Iris pigment epithelial cell (primary cell): ENCODE measurements at places on chromosomes 6 and 20.
A peak's percentile ranks its signal among the peaks of the same experiment; 100 is the strongest.

DNA sequence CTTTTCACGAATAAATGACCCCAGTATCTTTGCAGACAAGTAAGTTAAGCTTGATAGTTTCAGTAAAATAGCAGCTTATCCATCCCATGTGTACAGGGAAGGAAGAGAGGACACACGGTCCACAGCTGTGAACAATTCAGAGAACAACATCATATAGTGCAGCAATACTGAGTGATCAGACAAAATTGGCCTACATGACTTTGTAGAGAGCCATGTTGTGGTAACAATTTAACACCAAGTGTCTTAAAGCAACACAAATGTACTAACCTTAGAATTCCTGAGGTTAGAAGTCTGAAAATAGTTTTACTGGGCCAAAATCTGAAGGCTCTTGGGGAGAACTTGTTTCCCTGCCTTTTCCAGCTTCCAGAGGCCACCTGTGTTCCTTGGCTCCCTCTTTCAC, 12.5 kb downstream of the FAM184A start:
- DNase-seq = no peak

DNA sequence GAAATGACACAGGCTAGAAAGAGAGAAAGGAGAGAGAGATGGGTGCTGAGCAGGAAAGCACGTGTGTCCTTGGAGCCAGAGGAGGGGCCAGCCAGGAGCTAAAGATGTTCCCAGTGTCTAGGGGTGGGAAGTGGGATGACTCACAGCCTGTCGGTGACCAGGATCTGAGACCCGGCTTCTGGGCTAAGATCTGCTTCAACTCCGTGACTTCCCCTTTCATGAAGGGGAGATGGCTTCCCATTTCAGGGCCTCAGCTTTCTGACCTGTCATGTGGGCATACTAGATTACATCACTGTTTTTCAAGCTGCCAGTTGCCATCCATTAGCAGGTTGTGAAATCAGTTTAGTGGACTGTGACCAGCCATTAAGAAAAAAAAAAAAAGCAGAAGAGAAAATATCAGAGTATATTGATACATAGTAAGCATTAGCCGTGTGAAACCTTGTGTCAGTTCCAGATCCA, 5.4 kb downstream of the TGM3 start:
- peak; percentile 9 for DNase-seq

GRCh38 chr20:9578594-9578993, 64.2 kb downstream of the LAMP5 start:
- DNase-seq = no peak

DNA sequence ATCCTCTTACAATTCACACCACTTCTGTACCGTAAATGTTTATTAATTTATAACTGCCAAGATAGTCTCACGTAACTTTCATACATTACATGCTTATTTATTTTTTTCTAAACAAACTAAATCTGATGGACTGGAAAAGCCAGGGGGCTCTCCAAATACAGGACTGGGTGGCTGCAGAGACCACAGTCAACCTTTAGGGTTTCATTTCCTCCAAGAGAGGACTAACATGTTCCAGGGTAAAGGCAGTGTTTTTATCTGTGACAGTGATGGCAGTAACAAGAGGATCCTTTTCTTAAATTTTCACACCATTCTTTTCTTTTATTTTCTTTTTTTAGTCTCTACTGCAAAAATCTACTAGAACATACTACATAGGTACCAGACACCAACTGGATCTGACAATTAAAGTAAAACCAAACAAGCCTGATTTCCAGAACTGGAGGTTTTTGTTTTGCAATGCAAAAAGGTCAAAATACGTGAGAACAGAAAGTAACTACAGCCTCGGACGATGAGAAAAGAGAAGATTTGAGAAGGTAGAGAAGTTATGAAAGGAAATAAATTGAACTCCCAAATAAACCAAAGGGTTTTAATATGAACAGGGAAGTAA, 1.2 kb downstream of the LMBRD1 start:
- DNase-seq = peak; percentile 6

DNA sequence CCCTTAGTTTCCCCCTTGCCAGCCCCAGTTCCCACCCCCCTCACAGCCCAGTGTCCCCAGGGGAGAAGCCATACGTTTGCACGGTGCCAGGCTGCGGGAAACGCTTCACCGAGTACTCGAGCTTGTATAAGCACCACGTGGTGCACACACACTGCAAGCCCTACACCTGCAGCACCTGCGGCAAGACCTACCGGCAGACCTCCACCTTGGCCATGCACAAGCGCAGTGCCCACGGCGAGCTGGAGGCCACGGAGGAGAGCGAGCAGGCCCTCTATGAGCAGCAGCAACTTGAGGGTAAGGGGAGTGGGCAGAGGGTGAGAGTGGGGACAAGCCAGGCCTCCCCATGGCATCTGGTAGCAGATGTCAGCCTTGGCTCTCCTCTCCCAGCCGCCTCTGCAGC, 5.1 kb upstream of the DEF6 start:
- DNase-seq = no peak

- no peak for DNase-seq
Measured at GRCh38 chr20:62080249-62080990, 14.7 kb upstream of the TAF4 start.

DNA sequence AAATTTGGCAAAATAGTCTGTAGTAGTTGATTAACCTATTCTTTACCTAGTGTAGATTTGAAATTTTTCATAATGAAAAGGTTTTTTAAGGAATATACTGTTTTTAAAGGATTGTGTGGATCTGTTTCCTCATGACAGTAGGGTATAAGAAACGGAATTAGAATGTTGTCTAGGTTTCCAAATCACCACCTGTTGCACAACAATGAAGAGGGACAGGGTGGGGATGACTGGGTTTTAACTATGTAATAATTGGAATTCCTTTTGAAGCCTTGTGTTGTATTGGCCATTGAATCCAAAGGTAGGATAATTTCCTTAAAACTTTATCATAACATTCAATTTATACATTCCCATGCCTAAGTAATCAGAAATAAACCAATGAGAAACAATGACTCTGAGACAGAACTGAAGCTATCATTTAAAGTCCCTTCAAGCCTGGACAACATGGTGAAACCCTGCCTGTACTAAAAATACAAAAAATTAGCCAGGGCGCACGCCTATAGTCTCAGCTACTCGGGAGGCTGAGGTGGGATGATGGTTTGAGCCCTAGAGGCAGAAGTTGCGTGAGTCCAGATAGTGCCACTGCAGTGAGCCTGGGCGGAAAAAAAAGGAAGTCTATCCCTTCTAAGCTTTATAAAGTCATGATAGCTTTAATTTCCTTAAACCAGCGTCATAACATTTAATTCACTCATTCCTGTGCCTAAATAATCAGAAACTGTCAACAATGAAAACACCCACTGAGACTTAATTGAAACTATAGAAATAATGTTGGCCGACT, 18.3 kb upstream of the SLC17A5 start:
- no peak for DNase-seq

DNA sequence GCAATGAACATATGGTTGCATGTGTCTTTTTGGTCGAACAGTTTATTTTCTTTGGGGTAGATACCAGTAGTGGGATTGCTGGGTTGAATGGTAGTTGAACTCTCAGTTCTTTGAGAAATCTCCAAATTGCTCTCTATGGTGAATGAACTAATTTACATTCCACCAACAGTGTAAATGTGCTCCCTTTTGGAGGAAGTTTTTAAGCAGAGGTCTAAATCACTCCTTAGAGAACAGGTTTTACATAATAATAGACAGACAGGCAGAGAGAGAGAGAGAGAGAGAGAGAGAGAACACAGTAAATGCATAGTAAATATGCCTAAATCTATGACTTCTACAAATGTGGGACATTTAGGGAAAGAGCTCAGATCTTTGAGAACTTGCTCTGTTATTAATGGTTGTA, 37.6 kb downstream of the GRM1 start:
- no peak for DNase-seq

DNA sequence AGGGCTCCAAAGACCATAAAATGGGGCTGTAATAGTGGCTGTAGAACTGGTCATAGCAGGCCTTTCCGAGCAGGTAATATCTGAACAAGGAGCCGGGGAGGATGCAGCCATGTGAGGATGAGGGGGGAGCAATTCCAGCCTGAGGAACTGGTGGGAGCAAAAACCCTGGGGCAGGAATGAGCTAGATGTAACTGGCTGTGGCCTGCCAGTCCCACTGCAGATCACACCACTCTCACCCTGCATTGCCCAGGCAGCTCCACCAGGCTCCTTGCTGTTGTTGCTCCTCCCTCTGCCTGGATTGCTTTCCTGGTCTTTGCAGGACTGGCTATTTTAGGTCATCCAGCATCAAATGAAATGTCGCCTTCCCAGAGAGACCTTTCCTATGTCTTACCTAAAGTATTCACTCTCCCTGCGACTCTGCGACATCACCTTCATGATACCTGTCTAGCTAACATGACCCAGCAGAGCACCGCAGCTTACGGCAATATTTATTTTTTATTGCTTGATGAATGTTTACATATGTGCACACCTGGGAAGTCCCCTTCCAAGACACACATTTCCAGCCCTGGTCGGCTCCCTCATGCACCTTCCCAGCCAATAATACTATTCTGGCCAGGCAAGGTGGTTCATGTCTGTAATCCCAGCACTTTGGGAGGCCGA, 2.4 kb upstream of the ZFP64 start:
- DNase-seq = no peak

- peak; percentile 1 for DNase-seq
Measured at GRCh38 chr6:151757506-151757955, 50.0 kb upstream of the ESR1 start.
